Purkinje cell (primary cell): ENCODE measurements at places on chromosomes 12 and 14. TPM values are rescaled to one million over a fixed set of nuclear protein-coding genes. Genes with fewer than 3 reads are reported as not detected.

Gene MUCL1
- 2.0 TPM in 1 of 2 replicates, not detected in the other for polyA plus RNA-seq

Gene WSCD2
- 6.9 and 12.9 TPM in 2 replicates for polyA plus RNA-seq

Gene COA8
- 50.7 and 60.2 TPM in 2 replicates for polyA plus RNA-seq

Gene SLC5A8
- 0.16 TPM in 1 of 2 replicates, not detected in the other for polyA plus RNA-seq

Gene PRIM1
- 6.0 and 11.7 TPM in 2 replicates for polyA plus RNA-seq

Gene DNAH10
- polyA plus RNA-seq = 1.8 TPM in 2 replicates

Gene LRRC9
- 0.08 and 4.7 TPM in 2 replicates for polyA plus RNA-seq

Gene NXPH4
- polyA plus RNA-seq = 0.93 TPM in 1 of 2 replicates, not detected in the other

Gene TPH2
- polyA plus RNA-seq = not detected in 2 replicates

Gene SPX
- polyA plus RNA-seq = 1.6 TPM in 1 of 2 replicates, not detected in the other

Gene KCNH3
- polyA plus RNA-seq = 1.3 TPM in 1 of 2 replicates, not detected in the other

Gene KRT82
- polyA plus RNA-seq = not detected in 2 replicates

Gene THAP2
- polyA plus RNA-seq = 7.7 and 12.5 TPM in 2 replicates

Gene OVCH1
- polyA plus RNA-seq = 0.76 and 3.0 TPM in 2 replicates

Gene GCH1
- polyA plus RNA-seq = 1.9 TPM in 1 of 2 replicates, not detected in the other

Gene PMCH
- 0.38 and 2.1 TPM in 2 replicates for polyA plus RNA-seq

Gene CYP27B1
- polyA plus RNA-seq = not detected in 2 replicates

Gene NDRG2
- 35.9 and 44.4 TPM in 2 replicates for polyA plus RNA-seq

Gene LRRC43
- 0.73 TPM in 1 of 2 replicates, not detected in the other for polyA plus RNA-seq

Gene CBLN3
- polyA plus RNA-seq = 2.9 and 5.2 TPM in 2 replicates

Gene PLEKHG7
- not detected in 2 replicates for polyA plus RNA-seq
